ENCODE measurements at places on chromosomes 1 and 21. TPM values are rescaled to one million over a fixed set of nuclear protein-coding genes. Genes with fewer than 3 reads are reported as not detected.

Gene OR2M3
- 0.45 TPM for total RNA-seq

Gene DCST1
- total RNA-seq: not detected

Gene PTAFR
- 3.5 TPM for total RNA-seq

Gene YARS1
- 26.9 TPM for total RNA-seq

Gene INAVA
- total RNA-seq: 184 TPM

Gene NEGR1
- 35.4 TPM for total RNA-seq

Gene IGSF21
- total RNA-seq: 1.2 TPM

Gene IL22RA1
- not detected for total RNA-seq

Gene GJA9
- total RNA-seq: not detected

Gene DHRS3
- 75.8 TPM for total RNA-seq

Gene USH2A
- 0.58 TPM for total RNA-seq

Measured in stomach (tissue), 19 donors.